Heart right ventricle (tissue), 16 donors: ENCODE measurements at places on chromosomes 5 and 9. TPM values are rescaled to one million over a fixed set of nuclear protein-coding genes. Genes with fewer than 3 reads are reported as not detected.
A peak's percentile ranks its signal among the peaks of the same experiment; 100 is the strongest.

- DNase-seq: peak; percentile 42
These were observed 49.0 kb downstream of the NDUFAF2 start for GRCh38 chr5:60993875-60994571.

The LAMC3 gene
- polyA plus RNA-seq: 0.67 TPM

- no peak for DNase-seq
These were observed 187.5 kb upstream of the RORB start for GRCh38 chr9:74309654-74310053.

GRCh38 chr5:23494558-23494957 is 12.9 kb upstream of the PRDM9 start:
- no peak for DNase-seq

DNA sequence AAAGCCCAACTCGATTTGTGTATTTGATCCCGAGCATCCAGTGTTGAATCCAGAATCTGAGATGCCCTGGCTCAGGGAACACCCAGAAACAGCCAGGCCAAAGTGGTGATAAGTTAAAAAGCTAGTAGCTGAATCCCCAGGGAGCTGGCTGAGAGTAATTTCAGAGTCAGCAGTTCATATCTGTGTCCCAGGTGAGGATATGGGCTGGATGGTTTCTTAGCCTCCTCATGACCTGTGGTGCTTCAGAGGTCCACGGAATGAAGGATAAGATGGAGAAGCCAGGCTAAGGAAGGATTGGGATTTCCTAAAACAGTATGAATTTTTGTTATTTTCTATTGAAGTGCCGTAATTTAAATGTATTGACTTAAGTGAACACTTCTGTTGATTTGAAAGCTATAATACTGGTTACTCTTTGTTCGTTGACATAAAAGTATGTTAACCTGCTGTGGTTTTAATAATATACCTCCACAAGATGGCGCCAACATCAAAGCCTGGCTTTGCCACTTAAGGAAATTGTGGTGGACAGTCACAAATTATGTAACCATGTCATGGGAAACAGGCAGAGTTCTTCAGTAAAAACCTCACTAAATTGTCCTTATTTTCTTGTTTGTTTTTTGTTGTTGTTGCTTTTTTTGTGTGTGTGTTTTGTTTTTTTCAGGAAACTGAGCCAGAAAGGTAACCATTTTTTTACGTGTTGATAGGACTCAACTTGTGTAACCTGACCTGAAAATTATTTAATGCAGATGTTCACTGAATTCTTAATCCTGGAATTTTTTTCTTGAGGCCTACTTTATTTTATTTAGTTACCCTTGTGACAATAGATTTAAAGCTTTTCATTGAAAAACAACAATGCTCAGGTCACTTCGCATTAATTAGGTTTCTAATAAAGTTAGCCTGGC is 11.4 kb downstream of the MTAP start:
- DNase-seq: peak; percentile 81

DNA sequence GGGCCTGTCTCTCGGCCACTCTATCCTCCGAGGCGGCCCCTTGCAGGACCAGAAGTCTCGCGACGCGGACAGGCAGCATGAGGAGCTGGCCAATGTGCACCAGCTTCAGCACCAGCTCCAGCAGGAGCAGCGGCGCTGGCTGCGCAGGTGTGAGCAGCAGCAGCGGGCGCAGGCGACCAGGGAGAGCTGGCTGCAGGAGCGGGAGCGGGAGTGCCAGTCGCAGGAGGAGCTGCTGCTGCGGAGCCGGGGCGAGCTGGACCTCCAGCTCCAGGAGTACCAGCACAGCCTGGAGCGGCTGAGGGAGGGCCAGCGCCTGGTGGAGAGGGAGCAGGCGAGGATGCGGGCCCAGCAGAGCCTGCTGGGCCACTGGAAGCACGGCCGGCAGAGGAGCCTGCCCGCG is 283.5 kb downstream of the ARHGEF28 start:
- DNase-seq: no peak

GRCh38 chr5:180215783-180216630 is 7.0 kb upstream of the RASGEF1C start:
- no peak for DNase-seq

The SLC6A19 gene
- polyA plus RNA-seq: not detected

- no peak for DNase-seq
These were observed 19.9 kb downstream of the CDKN2A start for GRCh38 chr9:21974343-21974721.

The PDE8B gene
- 1.1 TPM for polyA plus RNA-seq

DNA sequence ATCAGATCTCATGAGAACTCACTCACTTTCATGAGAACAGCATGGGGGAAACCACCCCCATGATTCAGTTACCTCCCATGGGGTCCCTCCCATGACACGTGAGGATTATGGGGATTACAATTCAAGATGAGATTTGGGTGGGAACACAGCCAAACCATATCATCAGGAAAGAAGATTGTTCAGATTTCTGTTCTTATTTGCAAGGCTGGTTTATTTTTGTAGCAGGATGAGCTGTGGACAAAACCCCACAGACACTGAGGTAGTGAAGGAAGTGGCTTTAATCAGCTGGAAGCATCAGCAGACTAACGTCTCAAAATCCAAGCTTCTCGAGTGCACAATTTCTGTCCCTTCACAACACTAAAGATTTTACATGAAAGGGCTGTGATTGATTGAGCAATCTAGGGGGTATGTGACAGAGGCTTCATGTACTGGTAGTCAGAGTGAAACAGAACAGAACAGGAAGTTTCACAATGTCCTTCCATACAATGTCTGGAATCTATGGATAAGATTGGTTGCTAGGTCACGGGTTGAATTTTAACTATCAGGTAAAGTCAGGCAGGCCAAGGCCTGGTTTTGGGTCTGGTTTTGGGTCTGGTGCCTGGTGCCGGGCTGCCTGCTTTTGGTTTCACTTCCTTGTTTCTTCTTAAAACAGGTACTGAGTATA is 91.3 kb upstream of the ZNF366 start:
- no peak for DNase-seq

DNA sequence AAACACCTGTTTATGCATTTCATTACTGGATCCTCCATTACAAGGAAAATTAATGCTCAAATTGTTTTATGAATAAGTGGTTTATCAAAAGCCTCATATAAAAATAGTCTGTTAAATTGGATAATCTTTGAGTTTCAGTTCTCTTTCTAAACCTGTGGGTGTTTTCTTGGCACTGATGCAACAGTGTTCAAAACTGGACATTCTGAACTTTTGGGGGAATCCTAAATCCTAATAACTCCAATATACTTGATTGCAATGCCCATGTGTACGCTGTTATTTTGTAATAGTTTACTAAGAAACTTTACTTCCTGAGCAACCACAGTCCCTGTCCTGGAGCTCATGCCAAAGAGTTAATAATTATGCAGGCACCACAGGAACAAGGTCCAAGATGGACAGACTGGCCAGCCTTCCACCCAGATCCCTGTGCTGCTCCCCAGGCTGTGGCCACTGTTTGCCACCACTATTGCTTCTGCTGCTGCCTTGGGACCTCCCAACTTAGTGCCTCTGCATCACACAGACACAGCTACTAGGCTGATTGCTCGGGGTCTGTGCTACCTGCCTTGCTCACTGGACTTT is 14.0 kb downstream of the IRGM start:
- no peak for DNase-seq

The SLC34A1 gene
- polyA plus RNA-seq: not detected

The MYO10 gene
- polyA plus RNA-seq: 4.1 TPM

The PTPN3 gene
- 10.7 TPM for polyA plus RNA-seq

- DNase-seq: no peak
These were observed 27.3 kb downstream of the CARNMT1 start for GRCh38 chr9:75000835-75001234.

GRCh38 chr5:158473016-158473635 is 614.2 kb upstream of the CLINT1 start:
- no peak for DNase-seq

DNA sequence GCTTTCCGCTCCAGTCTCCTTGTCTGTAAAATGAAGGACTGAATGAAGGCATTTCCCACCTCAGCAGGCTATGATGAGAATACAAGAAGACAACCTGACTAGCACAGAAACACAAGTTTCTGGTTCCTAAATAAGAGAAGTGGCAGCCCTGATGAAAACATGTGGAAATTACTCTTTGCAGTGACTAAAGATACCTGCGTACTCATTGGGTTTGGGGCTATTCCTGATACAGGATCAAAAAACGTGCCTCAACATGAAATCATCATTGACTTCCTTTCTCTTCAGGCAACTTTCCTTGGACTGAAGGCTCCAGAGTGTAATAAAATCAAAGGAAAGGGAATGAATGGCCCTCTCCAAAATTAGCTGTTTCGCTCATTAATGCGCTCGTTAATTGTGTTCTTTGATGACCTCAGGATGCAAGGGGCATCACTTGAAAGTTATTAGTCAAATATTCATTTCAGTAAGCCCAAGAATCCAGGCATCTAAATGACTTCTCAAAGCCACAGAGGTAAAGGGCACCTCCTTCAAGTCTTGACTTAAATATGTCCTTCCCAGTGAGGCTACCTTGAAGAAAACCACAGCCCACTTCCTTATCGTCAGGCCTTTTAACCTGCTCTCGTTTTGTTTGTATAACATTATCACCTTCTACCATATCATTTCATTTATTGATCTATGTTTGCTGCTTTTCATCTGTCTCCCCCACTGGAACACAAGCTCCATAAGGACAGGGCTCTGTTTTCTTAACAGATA is 68.9 kb downstream of the RASEF start:
- no peak for DNase-seq

DNA sequence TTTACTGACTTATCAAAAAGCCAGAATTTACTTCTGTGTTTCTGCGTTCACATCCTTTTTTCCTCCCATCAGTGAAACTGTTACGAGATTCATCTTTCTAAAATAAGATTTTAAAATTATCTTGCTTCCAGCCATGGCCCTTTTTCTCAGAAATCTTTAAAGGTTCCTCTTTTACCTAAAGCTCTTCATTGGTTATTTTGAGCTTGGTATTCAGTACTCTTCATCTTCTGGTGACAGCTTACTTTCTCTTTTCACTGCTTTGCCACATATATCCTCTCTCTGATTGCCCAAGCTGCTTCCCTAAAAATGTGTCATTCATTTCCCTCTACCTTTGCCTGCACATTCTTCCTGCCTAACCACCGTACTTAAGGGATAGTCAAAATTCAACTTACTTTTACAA is 32.3 kb downstream of the TGFBR1 start:
- no peak for DNase-seq

GRCh38 chr9:110799396-110799795 is 130.8 kb downstream of the MUSK start:
- no peak for DNase-seq

GRCh38 chr9:93894691-93895079 is 60.5 kb downstream of the BARX1 start:
- no peak for DNase-seq

- DNase-seq: no peak
These were observed 55.5 kb downstream of the MYO10 start for GRCh38 chr5:16880547-16880946.

DNA sequence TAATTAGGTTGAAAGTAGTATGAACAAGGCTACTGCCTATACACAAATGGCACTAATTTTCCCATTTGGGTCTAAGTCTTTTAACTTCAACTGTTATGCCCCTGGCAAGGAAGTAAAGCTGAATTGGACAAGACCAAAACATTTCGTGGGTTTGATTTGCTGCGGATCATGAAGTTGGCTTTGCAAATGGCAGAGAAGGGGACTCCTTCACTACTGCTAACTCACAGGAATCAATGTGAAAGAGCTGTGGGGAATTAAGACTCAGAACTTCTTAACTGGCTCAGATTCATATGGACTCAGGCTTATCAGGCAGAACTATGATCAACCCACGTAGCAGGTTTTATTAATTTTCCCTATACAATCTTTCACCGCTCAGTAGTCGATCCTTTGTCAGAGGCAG is 73.8 kb upstream of the IFNE start:
- DNase-seq: no peak

GRCh38 chr5:98827161-98827560 is 53.7 kb downstream of the RGMB start:
- no peak for DNase-seq

DNA sequence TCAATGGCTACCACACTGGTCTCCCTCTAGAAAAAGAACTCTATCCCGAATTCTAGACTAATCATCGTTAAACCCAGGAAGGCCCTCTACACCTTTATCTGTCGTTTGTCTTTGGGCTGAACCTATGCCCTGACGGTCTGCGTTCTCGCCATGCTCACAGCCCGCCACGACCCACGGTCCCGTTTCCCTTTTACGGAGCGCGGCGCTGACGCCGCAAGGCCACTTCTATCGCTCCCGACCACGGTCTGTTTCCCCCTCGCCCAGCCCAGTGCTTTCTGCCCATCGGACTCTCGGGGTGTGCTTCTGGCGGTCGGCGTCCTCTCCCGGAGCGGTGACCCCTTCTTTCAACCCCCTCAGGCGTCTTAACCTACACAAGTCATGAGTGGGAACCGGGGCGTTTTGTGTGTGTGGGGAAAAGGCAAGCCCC is 974 bp downstream of the C9orf40 start:
- peak; percentile 52 for DNase-seq

The SPINK6 gene
- not detected for polyA plus RNA-seq

The MARCOL gene
- not detected for polyA plus RNA-seq

The C5orf52 gene
- not detected for polyA plus RNA-seq

GRCh38 chr5:139094154-139095131 is 103.7 kb downstream of the SIL1 start:
- DNase-seq: no peak

DNA sequence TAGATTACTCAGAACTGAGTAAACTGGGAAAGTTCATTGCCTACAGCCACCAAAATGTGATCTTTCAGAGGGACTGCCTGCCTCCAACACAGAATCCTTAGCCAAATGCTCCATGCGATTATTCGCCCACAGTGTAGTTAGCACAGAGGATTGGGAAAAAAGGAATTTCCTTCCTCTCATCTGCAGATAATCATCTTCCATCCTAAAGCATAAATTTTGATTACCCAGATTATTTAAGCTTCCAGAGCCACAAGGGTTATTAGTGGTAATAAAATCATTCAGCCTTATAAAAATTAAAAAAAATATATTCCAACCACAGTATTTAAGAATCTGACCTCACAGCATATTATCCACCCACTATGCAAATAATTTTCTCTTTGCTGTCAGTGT is 285.3 kb upstream of the GRAMD2B start:
- DNase-seq: no peak

- no peak for DNase-seq
These were observed 14.0 kb upstream of the DENND4C start for GRCh38 chr9:19216466-19216865.

- no peak for DNase-seq
These were observed 942.4 kb downstream of the CDH12 start for GRCh38 chr5:21910731-21911130.

GRCh38 chr5:435961-436640 is 6.9 kb upstream of the EXOC3 start:
- no peak for DNase-seq

The SLC36A3 gene
- not detected for polyA plus RNA-seq

The SLC36A2 gene
- polyA plus RNA-seq: 1.2 TPM

DNA sequence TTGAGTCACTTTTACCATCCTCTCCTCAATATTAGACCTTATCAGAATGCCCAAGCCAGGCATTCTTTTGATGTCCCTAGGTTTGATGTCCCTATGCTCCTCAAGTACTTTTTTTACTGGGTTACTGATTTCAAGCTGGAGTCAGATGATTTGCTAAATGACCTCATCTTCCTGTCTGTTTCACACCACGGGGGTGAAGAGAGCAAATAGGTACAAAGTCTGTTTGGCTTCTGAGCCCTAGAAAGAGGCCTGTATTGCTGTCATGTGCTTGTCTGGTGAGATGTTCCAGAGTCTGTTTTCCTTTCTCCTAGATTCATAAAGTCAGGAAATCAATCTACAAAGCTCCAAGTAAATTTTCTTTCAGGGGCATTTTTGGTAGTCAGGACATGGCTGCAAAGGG is 12.7 kb upstream of the DAB2 start:
- no peak for DNase-seq

GRCh38 chr9:128733256-128733655 is 9.3 kb upstream of the ZDHHC12 start:
- DNase-seq: no peak
